ENCODE measurements at places on chromosomes 7 and 10. TPM values are rescaled to one million over a fixed set of nuclear protein-coding genes. Genes with fewer than 3 reads are reported as not detected.

The HOXA9 gene
- not detected for total RNA-seq

- no peak overlapping the region for H3K27ac ChIP-seq
- H3K36me3 ChIP-seq = no peaks in the 10 kb centered on the region
- H3K4me3 ChIP-seq = no peak overlapping the region
- H3K27me3 ChIP-seq = peaks cover 19% of the 10 kb centered on the region
- H3K4me1 ChIP-seq = peaks cover 29% of the 10 kb centered on the region
- DNase-seq = no peak
These were observed 4.7 kb downstream of the MYL10 start for GRCh38 chr7:101624246-101625001.

DNA sequence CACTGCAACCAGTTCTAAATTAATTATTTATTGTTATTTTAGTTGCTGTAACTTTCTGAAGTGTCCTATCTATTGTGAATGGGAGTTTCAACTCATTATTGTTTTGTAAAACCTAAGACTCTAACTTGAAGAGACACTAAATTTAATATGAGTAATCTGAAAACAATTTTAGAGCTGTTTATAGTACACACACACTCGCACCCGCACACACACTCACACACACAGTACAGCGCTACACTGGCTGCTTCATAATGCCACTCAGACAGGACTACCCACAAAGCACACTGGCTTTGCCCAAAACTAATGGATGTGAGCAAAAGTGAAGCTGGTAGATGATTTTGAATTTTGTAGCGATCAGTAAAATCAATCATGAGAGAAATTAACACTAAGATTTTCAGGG, 238.9 kb upstream of the ETV1 start:
- no peak overlapping the region for H3K27ac ChIP-seq
- H3K36me3 ChIP-seq = no peaks in the 10 kb centered on the region
- H3K4me1 ChIP-seq = peaks cover 12% of the 10 kb centered on the region
- no peak for DNase-seq
- H3K4me3 ChIP-seq = no peak overlapping the region

DNA sequence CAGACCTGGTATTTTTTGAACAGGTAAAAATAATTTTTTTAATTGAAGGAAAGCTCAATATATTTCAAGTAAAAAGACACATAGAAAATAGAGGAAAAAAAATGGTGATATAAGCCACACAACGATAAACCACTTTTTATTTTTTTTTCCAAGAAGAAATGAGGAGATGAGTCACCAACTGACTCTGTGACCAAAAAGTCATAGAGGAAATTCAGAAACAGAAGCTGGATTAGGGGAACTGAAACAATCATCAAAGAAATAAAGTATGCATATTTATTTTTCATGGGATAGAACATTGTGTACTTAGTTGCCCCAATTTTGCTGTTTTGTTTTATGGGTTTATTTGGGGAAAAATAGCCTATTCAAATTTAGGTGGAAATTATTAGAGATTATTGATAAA, 176.8 kb upstream of the AGR3 start:
- H3K27ac ChIP-seq = no peak overlapping the region
- H3K36me3 ChIP-seq = no peaks in the 10 kb centered on the region
- H3K27me3 ChIP-seq = peaks cover 2% of the 10 kb centered on the region

GRCh38 chr7:114691605-114692004, 230.3 kb upstream of the MDFIC start:
- no peak for DNase-seq
- peaks cover 3% of the 10 kb centered on the region for H3K36me3 ChIP-seq
- H3K27ac ChIP-seq = no peak overlapping the region
- no peak overlapping the region for H3K4me3 ChIP-seq
- peaks cover 4% of the 10 kb centered on the region for H3K4me1 ChIP-seq

DNA sequence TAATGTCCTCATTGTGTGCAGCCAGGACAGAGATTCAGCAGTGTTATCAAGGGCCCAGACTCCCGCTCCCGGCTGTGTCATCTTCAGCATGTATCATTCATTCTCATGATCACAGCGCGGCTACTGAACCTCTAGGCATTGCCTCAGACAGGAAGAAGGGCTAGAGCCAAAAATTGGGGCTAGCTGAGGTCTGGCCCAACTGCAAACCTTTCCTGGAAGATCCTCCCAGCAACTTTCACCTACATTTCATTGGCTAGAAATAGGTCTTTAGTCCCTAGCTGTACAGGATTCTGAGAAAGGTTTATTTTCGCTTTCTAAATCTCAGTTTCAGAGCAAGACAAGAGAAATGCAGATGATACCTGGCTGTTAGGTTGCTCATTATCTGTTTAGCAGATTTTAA, 81.9 kb downstream of the CREM start:
- peaks cover under 1% of the 10 kb centered on the region for H3K27me3 ChIP-seq
- no peak overlapping the region for H3K4me3 ChIP-seq
- H3K36me3 ChIP-seq = no peaks in the 10 kb centered on the region

Measured in glutamatergic neuron (in vitro differentiated cells).